ENCODE measurements at places on chromosomes 2 and 18.

DNA sequence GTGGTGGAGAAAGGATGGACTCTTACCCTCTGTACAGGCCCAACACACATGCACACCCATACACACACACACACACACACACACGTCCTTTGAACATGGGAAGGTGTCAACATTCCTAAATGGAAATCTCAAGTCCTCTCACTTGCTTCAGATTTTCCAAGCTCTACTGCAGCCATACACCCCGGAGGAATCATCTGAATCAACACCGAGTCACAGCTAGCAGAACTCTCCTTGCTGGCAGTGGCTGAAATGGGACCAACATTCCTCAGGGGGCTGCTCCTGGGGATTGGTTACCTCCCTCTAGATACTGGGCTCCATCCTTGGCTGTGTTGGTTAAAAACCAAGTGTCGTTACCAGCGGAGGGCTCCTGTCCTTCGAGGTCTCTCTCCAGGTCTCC lies 112.7 kb downstream of the BCL11A start:
- DNase-seq, result no peak

DNA sequence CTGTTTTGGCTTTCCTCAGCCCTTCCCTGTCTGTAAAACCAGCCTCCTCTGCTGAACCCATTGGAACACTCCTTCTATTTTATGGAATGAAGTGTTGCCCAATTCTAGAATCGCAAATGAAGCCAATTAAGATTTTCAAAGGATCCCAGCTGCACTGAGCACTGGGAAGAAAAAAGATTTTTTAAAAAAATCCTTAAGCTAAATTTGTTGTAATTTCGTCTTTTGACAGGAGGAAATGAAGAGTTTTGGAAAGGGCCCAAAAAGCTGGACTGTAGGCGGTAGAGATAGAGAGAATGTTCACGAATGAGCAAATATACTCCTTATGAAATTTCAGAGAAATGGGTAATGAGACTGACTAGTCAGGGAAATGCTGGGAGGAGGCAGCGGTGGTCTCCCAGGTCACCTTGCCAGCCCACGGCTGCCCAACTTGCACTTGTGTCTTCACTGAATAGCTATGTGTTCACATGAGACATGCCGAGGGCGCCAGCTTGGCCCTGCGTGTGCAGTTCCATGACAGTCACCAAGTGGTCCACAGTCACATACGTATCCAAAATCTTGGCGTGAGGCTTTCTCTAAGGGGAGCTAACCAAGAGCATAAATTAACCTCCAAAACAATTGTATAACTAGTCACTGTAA lies 69.9 kb downstream of the SGPP2 start:
- DNase-seq, result no peak

GRCh38 chr2:35462226-35462998 lies 893.2 kb upstream of the CRIM1 start:
- peak; percentile 20 for DNase-seq

DNA sequence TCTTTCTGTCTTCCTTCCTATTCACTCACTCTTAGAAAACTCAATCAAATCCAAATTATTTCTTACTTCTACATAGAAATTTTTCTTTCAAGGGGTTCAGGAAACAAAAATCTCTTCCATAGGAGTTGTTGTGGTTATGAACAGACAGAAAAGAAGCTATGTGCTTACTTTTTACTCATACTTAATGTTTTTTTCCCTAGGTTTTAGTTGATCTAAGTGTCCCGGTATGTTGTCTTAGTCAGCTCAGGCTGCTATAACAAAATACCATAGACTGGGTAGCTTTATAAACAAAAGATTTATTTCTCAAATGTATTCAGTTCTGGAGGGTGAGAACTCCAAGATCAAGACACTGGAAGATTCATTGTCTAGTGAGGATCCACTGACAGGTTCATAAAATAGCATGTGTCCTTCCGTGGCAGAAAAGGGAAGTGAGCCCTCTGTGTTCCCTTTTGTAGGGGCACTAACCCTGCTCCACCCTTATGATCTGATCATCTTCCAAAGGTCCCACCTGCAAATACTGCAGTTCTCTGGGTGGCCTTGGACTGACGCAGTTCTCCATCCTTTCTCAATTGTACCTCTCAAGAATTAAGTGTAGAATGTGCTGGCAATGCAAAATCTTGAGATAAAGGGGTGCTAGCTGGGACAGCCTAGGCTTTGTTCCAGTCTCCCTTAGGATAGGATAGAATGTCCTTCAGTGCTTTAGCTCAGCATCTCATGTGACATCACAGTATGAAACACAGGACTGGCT lies 14.4 kb upstream of the VRK2 start:
- DNase-seq, result no peak

- DNase-seq, result no peak
These were observed 319.7 kb downstream of the AFF3 start for GRCh38 chr2:99822474-99823207.

- peak; percentile 98 for DNase-seq
These were observed 877 bp upstream of the UGP2 start for GRCh38 chr2:63840785-63841253.

DNA sequence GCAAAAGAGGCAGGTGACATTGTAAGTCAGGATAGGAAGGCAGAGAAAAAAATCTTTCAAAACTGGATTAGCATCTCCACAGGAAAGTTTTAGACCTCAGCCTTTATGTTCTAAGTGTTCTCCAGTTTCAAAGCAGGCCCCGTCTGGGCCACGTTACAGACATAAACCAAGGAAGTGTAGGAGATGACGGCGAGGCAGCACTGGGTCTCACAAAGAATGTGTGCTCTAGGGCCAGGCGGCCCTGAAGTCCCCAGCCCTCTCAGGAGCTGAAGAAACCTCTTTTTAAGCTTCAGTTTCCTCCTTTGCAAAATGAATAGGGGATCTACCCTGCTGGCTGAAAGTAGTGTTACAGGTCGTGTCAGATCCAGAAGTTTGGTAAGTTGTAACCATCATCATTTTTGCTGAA lies 81.7 kb downstream of the SPRED2 start:
- no peak for DNase-seq

- no peak for DNase-seq
These were observed 493.7 kb upstream of the CDH7 start for GRCh38 chr18:65257149-65257548.

DNA sequence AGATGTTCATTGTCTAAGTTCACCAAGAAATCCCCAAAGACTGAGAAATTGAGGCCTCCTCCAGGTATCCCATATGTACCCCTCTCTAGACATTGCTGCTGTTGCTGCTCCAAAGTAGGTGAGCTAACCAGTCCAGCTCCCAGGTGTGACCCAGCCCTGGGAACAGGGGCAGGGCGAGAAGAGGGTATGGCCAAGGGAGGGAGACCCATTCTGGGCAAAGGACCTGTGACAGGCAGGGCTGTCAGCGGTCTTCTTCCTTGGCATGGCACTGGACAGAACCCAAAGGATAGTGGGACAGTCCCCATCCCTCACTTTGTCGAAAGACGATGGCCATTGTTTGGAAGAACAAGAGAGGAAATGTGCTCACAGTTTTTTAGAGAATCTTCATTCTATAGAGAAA lies 7.2 kb upstream of the INO80C start:
- no peak for DNase-seq

- peak; percentile 62 for DNase-seq
These were observed 134.5 kb downstream of the ASB1 start for GRCh38 chr2:238561230-238561629.

GRCh38 chr2:68203587-68203986 lies 45.9 kb downstream of the PNO1 start:
- DNase-seq, result no peak

DNA sequence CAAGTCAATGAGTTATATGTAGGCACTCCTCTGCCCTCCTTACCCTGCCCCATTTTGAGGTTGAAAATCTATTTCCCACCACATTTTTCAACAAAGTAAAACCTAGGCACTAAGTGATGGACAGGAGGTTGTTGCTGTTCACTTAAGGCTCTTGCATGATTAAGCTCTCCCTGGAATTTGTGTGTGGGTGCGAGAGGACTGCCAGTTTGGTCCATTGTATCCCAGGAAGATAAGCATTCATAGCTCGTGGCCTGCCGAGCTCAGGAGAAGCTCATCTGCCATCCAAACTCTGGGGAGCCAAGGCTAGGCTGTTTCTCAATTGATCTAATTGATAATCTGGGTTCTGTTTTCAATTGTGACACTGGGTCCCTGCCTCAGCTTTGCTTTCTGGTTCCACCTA lies 4.7 kb upstream of the MAP4K4 start:
- no peak for DNase-seq

- DNase-seq, result no peak
These were observed 709.2 kb downstream of the DSC3 start for GRCh38 chr18:30333310-30333709.

DNA sequence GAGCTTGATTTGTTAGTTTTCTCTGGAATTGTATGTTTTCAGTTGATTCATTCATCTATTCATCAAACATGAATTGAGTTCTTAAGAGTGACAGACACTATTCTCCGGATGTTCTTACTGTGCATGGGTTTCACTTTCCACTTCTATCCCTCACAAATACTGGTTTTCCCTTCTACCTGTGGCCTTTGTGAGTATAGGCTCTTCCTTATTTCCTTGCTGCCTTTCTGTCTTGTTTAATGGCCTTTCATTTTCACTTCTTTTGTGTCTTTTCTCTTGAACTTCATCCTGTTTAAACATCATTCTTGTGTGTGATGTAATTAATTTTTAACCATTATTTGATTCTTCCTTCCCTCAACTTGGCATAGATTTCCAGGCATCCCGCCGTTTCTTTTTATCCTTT lies 90.7 kb downstream of the CRIM1 start:
- no peak for DNase-seq

DNA sequence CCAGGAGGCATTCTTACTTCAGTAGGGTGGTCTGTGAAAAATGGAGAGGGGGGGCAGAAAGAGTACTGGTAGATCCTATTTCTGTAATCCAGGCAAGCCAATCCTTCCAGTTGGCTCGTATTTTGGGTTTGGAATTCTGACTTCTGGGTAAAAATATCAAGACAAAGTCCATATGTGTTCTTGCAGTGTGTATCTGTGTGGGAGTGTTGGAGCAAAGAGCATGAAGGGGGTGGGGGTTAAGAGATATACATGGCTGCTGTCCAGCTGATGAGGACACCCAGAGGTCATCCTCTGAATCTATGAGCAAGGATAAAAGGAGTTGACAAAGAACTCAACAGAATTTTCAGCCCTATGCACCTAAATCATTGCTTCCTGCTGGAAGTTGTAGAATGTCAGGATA lies 375.8 kb upstream of the PIK3C3 start:
- no peak for DNase-seq

Data from urothelium cell line (cell line).